ENCODE measurements at places on chromosomes 3 and 15.

- no peak for DNase-seq
Measured at GRCh38 chr3:107704477-107704876, 181.7 kb downstream of the BBX start.

DNA sequence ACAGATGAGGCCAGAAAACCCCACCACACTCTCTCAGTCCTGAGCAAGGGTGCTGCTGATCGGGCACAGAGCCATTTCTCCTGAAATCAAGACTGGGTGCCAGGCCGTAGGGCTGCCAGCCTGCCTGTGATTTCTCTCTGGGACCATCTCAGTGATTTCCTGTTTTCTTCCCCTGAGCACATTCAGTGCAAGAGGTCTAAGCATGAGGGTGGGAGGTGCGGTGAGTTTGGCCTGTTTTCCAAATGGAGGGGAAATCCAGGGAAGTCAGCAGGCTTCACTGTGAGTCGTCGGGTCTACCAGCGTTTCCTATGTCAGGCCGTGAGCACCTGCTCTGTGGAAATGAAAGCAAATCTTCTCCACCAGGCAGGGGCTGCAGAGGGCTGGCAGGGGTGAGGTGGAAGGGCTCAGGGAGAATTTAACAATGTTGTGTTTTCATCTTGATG lies 82.3 kb downstream of the ST6GAL1 start:
- DNase-seq: no peak

GRCh38 chr3:156290924-156291271 lies 170.5 kb downstream of the KCNAB1 start:
- no peak for DNase-seq

GRCh38 chr15:66876421-66876730 lies 174.3 kb downstream of the SMAD6 start:
- DNase-seq: no peak

- DNase-seq: no peak
Measured at GRCh38 chr3:186759231-186759930, 24.0 kb upstream of the EIF4A2 start.

DNA sequence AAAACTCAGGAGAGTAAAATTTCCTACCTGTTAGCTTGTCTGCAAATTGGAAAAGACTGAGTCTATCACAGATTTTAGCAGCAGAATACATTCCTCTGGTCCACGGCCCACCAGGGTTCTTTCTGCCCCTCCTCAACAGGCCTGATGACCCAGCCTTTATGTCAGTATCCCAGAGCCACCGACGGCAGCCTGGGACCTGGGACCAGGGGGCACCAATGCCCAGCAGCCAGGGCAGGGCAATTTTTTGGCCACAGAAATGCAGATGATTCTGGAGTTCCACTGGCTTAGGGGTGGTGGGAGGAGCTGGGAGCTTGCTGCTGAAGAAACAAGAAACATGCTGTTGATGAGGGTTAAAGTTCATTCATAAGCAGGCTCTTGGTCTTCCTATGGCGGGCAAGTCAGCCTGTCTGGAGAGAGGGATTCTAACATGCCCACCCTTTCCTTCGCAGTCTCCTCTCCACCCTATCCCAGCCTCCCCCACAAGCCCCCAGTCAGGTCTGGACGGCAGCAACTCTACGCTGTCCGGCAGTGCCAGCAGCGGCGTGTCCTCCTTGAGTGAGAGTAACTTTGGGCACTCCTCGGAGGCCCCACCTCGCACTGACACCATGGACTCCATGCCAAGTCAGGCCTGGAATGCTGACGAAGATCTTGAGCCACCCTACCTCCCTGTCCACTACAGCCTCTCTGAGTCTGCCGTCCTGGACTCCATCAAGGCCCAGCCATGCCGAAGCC lies 4.3 kb upstream of the MANF start:
- DNase-seq: no peak

DNA sequence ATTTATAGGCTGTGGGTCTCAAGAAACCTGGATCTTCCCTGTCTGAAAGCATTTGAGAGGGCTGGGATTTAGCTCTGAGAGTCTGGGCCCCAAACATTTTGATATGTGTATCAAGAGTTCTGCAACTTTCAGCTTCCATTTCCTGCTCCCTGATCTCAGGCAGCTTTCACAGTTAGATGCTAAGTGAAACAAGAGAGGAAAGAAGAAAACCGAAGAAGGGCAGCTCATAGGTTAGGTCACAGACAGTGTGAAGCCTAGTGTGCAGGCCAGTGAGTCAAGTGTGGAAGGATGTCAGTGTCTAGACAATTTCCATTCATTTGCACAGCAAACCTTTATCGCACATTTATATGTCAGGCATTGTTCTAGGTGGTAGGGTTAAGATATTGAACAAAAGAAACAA lies 173.6 kb upstream of the PROK2 start:
- DNase-seq: peak; percentile 65

DNA sequence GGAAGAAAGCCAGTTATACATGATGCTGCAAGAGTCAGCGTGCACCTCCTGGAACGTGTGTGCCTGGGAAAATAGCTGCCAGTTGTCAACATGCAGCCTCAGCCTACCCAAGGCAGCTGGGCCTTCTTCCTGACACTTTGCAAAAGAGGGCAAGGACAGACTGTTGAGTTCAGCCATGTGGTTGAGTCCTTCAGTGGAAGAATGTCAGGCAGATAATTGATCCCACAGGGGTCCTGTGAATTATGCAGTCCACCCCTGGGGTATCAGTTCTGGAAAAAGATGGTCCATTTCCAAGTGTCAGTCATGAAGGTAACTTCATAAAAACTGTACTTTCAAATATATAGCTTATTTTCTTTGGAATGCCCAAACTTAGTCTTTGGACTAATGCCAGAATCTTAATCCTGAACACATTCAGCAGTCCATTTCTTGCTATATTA lies 79.6 kb downstream of the ARNT2 start:
- DNase-seq: no peak

- DNase-seq: no peak
Measured at GRCh38 chr15:70023769-70024491, 73.8 kb downstream of the TLE3 start.

- no peak for DNase-seq
Measured at GRCh38 chr3:1421577-1421976, 328.8 kb downstream of the CNTN6 start.

DNA sequence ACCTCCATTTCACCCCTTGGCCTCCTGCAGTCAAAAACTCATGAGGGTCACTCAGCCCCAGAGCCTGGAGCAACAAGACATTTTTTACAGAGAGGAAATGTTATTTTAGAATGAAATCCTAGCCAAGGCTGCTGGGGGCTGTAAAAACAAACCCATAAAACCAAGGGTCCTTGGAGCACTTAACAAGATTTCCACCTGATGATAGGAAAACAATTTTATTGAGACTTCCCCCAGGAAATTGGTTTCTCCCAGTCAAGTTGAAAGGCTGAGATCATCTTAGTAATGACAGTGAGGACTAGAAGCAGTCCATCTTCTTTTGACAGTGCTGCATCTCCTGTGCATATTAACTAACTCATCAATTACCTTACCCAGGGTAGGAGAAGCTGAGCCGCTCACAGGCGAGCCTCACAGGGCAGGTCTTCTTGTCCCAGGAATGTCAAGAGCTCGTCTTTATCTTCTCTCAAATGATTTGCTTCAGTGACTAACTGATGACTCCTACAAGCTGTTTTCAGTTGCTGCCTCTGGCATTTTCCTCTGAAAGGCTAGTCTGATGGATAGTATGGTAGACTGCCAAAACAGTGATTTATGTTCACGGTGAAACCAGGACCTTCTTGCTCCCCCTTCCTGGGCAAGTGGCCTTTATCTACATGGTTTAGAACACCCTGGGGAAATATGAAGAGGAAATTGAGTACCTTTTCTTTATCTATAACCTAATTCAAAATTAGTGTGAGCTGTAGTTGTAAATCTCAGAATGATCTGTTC lies 34.6 kb upstream of the AEN start:
- DNase-seq: no peak

DNA sequence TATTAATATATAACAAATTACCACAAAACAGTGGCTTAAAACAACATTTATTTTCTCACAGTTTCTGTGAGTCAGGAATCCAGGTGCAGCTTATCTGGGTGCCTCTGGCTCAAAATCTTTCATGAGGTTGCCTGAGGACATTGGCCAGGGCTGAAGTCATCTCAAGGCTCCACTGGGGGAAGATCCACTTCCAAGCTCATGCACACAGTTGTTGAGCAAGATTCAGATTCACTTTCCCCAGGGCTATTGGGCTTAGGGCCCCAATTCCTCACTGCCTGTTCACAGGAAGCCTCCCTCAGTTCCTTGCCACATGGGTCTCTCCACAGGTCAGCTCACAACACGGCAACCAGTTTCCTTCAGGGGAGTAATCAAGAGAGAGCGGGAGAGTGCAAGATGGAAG lies 35.0 kb downstream of the RFTN1 start:
- no peak for DNase-seq

GRCh38 chr3:69842789-69843188 lies 103.5 kb downstream of the MITF start:
- no peak for DNase-seq

DNA sequence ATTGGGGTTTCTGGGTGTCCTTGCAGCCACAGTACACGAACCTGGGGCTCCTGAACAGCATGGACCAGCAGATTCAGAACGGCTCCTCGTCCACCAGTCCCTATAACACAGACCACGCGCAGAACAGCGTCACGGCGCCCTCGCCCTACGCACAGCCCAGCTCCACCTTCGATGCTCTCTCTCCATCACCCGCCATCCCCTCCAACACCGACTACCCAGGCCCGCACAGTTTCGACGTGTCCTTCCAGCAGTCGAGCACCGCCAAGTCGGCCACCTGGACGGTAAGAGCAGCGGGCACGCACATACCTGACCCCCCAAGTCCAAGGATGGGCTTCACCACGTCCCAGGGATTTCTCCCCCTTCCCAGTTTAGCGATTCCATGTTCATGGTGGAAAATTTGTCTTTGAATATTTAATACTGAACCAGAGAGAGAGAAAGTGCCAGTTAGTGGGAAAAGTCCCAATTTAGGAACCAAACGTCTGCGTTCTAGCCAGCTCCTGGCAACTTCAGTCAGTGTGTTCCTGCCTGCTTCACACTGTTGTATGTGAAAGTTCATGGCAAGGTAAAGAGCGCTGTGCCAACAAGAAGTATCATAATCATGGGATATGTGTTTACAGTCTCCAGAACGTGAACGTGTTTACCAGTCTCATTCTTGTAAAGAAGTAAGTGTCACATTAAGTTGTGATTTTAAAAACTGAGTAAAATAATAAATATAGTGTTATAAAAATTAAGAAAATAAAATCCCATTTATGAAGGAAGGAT lies 177.2 kb downstream of the TP63 start:
- DNase-seq: no peak

DNA sequence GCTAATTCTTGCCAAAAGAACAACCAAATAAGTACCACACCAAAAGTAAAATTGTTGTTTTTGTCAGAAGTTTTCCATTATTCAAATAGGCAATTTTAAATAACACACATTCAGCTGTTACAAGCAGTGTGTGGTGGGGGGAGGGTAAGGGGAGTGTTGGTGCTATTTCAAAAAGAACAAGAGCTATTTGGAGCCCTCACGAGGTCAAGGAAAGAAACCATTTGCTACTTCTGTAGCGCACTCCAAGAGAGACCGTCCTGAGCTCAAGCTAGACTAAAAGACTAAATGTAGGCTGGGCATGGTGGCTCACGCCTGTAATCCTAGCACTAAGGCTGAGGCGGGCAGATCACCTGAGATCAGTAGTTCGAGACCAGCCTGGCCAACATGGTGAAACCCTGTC lies 21.2 kb upstream of the IGF2BP2 start:
- DNase-seq: no peak

GRCh38 chr3:124584552-124585391 lies 145.5 kb upstream of the UMPS start:
- DNase-seq: peak; percentile 21

DNA sequence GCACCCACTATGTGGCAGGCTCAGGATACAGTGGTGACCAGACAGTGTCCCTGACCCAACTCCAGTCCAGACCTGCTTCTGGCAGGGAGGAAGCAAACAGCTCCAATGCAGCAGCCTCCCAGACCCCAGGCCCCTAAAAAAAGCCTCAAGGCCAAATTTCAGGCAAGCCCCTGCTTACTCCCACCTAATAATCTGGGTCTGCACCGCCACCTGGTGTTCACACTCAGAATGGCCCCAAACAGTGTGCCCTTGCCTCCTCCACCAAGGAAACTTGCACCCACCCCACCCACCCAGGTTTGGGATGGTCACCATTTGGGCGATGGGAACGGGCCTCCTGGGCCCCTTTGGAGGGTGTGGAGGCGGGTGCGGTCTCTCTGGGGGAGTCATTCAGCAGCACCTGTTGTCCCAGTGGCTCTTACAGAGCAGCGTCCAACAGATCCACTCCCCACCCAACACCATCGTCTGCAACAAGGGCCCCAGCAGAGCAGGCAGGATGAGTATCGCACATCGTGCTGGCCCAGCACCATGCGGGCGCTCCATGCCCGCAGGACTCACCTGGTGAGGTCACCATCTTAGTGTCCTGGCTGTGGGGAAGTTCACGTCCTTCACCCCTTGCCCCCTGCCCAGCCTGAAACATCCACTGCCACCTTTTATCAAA lies 17.3 kb downstream of the C3orf18 start:
- DNase-seq: peak; percentile 68

- no peak for DNase-seq
Measured at GRCh38 chr3:56357266-56357665, 111.0 kb downstream of the ERC2 start.

GRCh38 chr3:115469649-115470048 lies 153.7 kb upstream of the GAP43 start:
- no peak for DNase-seq

DNA sequence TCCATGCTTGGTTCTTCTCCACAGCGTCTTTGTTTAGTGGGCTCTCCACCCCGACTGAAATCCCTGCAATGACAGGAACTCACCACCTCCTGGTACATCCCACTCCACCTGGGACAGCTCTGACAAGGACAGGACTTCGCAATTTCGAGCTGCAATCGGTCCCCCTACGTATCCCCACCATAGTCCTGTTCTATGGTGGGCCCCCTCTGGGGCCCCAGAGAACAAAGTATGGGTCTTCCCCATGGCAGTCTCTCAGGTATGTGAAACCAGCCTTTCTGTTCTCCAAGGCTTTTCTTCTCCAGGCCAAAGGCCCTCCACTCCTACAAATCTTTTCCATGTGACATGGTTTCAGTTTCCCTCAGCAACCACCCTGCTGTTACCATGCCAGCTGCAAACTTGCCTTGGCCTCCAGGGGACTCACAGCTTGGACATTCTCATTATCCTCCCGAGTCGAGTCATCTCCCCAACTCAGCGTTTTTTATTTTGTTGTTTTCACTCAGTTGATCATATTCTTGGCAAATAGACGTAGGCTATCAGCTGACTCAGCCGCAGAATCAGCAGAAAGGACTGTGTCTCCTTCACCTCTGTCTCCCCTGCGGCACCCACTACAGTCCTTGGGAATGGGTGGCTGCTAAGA lies 233.3 kb downstream of the OPA1 start:
- DNase-seq: no peak

DNA sequence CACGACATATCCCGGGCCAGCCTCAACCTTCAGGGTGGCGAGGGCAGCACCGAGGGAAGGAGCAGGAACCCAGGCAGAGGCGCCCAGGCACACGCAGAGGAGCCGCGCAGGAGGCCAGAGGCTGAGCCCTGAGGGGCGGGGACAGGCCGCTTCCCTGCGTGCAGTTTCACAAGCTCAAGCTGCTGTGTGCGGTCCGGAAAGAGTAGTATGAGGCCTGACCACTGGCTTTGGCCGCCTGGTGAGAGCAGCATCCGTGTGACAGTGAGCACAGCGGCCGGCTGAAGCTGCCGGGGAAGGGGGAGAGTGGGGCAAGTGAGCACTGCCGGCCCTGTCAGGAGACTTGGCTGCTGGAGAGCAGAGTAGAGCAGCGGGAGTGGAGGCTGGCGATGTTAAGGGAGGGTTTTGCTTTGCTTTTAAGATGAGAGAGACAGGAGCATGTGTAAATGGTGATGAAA lies 8.7 kb downstream of the ZDHHC19 start:
- DNase-seq: no peak

- no peak for DNase-seq
Measured at GRCh38 chr3:157794771-157795170, 291.6 kb upstream of the VEPH1 start.
